ENCODE measurements at places on chromosomes 3 and 15.

GRCh38 chr3:48686538-48687219 lies 964 bp upstream of the NCKIPSD start:
- no peak for DNase-seq

- no peak for DNase-seq
Observed at GRCh38 chr3:76566904-76567303, 473.0 kb upstream of the ROBO2 start.

- no peak for DNase-seq
Observed at GRCh38 chr3:27352047-27352446, 17.1 kb downstream of the NEK10 start.

- no peak for DNase-seq
Observed at GRCh38 chr3:23921052-23921511, 4.2 kb downstream of the RPL15 start.

DNA sequence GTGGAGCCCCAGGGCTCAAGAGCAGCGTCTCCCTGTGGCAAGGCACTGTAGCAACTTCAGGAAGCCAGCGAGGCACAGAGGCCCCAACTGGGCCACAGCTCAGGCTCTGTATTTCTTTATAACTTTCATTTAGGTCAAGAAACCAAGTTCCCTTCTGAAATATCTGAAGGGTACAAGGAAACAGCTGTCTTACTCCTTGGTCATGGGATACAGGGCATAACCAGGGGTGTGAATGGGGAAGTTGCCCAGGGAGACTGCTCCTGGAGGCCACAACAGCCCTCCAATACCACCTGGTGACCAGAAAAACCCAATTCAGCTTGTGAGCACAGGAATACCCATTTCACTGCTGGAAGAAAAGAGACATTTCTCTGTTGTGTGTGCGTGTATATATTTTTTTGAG lies 13.3 kb upstream of the SPTBN5 start:
- no peak for DNase-seq

DNA sequence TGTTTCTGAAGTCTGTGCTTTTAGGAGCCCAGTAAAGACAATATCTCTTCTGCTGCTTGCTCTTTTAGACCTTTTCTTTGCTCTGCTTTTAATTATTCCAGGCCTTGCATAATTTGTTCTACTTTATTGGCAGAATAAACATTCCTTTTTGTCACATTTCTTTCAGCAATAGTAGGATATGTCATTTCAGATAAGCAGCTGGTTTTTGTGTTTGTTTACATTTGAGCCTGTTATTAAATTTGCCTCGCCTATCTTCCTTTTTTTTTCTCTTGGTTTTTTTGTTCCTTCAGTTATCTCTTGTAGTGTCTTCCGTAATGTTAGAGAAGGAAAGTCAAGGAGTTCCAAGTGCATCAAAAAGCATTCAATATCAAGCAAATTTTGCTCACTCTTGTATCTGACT lies 16.4 kb downstream of the ZNF654 start:
- DNase-seq, result no peak

GRCh38 chr3:108218811-108219210 lies 3.4 kb downstream of the IFT57 start:
- DNase-seq, result no peak

- no peak for DNase-seq
Observed at GRCh38 chr3:131282379-131282778, 99.2 kb upstream of the NUDT16 start.

DNA sequence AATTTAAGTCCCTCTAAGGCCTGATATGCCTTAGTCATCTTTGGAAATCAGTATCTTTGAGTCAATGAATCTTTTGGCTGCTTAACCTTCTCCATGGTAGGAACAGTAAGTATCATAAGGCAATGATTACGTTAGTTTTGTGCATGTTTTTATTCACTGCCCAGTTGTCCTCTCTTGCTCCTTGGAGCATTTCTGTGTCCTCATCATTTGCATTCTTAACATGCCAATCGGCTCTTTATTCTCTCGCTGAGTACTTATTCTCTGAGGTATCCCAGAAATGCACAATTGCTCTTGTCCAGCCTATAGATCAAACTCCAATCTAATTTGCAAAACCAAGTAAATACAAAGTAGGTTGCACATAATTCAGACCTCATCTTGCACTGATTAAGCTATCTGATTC lies 405.0 kb upstream of the IL12A start:
- no peak for DNase-seq

DNA sequence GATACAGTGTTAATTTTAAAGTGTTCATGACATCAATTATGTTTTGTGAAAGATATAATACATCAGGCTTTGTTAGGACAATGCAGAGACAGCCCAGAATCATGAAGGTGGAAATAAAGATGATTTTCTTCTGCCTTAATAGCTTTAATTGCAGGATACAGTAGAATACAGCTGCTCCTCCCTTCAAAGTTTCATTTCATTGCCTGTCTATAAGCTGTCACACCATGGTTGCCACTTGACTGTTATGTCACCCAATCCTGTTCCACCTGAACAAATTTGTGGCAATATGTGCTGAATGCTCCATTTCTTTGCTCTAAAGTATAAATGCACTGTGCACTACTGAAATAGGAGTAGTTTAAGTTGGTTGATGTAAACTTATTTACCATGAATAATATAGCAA lies 537.8 kb upstream of the ROBO2 start:
- no peak for DNase-seq

GRCh38 chr3:62319570-62320243 lies 53.6 kb downstream of the FEZF2 start:
- no peak for DNase-seq

- DNase-seq, result no peak
Observed at GRCh38 chr15:61807281-61807929, 252.8 kb downstream of the VPS13C start.

DNA sequence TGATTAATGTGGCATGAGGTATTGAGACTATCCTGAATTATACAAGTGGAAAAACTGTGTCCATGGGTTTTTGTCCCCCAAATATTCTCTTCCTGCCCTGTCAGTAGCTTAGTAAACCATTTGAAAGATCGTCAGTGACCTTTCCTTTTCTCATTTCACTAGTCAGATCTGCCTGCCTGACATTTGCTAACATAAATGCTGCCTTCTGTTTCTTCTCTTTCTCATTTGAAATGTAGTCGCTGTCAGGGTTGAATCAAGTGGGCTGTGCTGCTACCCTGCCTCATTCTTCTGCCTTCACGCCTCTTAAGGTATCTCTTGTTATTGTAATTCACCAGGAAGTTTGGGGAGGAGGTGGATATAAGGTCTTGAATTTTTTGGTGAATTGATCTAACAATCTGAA lies 67.5 kb downstream of the LRCH3 start:
- no peak for DNase-seq

- no peak for DNase-seq
Observed at GRCh38 chr3:17081520-17081919, 196.8 kb downstream of the PLCL2 start.

DNA sequence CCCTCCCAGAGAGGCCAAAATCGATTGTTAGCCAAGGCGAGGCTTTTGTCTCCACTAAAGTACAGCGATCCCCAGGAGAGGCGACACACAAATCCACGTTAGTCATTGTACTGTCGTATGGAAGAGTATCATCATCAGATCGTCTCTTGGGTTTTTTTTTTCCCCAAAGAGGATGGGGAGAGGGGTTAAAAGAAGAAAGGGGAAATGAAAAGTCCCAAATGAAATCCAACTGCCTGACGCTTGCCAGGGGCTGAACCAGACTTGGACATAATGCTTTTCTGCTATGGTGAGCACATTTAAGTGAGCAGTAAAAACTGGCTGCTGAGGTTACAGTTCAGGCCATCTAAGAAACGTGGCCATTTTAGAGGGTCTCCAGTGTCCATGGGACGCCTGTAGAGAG lies 37.9 kb upstream of the CTSH start:
- DNase-seq, result no peak

DNA sequence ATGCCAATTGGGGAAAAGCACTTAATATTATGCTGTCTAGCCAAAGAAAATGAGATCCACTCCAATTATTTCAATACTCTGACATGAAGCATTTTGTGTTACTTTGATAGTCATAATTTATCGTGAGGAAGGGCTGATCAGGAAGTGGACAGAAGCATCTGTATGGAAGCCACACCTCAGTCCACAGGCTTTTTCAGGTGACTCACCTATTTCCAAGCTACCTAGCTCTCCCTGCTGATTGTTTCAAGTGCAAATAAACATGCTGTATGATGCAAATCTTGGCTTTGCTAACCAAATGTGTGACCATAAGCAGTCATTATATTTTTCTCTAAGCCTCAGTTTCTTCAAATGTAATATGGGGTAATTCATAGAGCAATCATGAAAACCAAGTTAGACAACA lies 30.8 kb upstream of the CPB1 start:
- DNase-seq, result no peak

- DNase-seq, result no peak
Observed at GRCh38 chr3:99396651-99397275, 241.6 kb upstream of the COL8A1 start.

DNA sequence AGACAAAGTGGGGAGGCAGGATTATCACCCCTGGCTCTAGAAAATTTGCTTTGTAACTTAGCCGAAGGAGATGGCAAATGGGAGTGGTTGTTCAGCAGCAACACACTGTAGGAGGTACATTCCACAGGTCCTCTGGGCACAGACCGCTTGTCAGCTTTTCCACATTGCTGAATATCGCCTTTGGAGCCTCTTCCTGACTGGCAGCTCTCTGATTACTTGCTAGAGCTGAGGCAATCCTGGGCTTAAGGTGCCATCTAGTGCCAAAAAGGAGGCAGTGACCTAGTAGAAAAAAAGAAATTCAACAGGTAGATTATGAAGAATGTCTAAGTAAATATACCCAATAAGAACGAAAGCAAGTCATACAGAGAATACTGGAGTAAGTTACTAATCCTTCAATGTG lies 13.1 kb upstream of the SCN5A start:
- DNase-seq, result no peak

Measured in substantia nigra (tissue), 51 donors.